ENCODE measurements at places on chromosomes 6 and 20. TPM values are rescaled to one million over a fixed set of nuclear protein-coding genes. Genes with fewer than 3 reads are reported as not detected.

The ASIP gene
- not detected for total RNA-seq

The ANKRD6 gene
- 3.2 TPM for total RNA-seq

The RBM12 gene
- total RNA-seq, result 62.3 TPM

The RBBP8NL gene
- total RNA-seq, result not detected

The ZNF165 gene
- total RNA-seq, result 1.2 TPM

The UST gene
- 11.7 TPM for total RNA-seq

The CYB5R4 gene
- 24.6 TPM for total RNA-seq

The CST5 gene
- not detected for total RNA-seq

The L3MBTL1 gene
- 1.1 TPM for total RNA-seq

The DSP gene
- 0.02 TPM for total RNA-seq

The TRIM31 gene
- total RNA-seq, result 0.12 TPM

The ADGRB3 gene
- total RNA-seq, result 1.1 TPM

The PXDC1 gene
- total RNA-seq, result 21.3 TPM

The TRIM10 gene
- not detected for total RNA-seq

The NHLRC1 gene
- 0.04 TPM for total RNA-seq

The TASP1 gene
- total RNA-seq, result 10.8 TPM

The NEU1 gene
- 91.5 TPM for total RNA-seq

The DOK5 gene
- total RNA-seq, result not detected

The GPX6 gene
- not detected for total RNA-seq

The ANGPT4 gene
- total RNA-seq, result 1.3 TPM

The CLVS2 gene
- not detected for total RNA-seq

The PACRG gene
- total RNA-seq, result not detected

The PRR18 gene
- not detected for total RNA-seq

The SDC4 gene
- total RNA-seq, result 88.4 TPM

The IP6K3 gene
- total RNA-seq, result 0.06 TPM

The SLC9A8 gene
- 4.9 TPM for total RNA-seq

The CALHM4 gene
- total RNA-seq, result 0.39 TPM

The RSPH3 gene
- 1.3 TPM for total RNA-seq

The MRPL18 gene
- 120 TPM for total RNA-seq

The LIME1 gene
- 0.27 TPM for total RNA-seq

The ERVFRD-1 gene
- total RNA-seq, result not detected

The ISM1 gene
- total RNA-seq, result 0.47 TPM

The BPI gene
- 0.10 TPM for total RNA-seq

The GSTA2 gene
- total RNA-seq, result 0.37 TPM

The LCA5 gene
- total RNA-seq, result 1.3 TPM

The TMEM74B gene
- not detected for total RNA-seq

The GRM4 gene
- not detected for total RNA-seq

The NELFCD gene
- 44.2 TPM for total RNA-seq

The PRSS35 gene
- not detected for total RNA-seq

The EYA4 gene
- total RNA-seq, result 33.7 TPM

The CENPW gene
- total RNA-seq, result 21.8 TPM

The VWA7 gene
- total RNA-seq, result 2.2 TPM

The CST4 gene
- total RNA-seq, result not detected

The SYTL3 gene
- total RNA-seq, result 1.0 TPM

The ARMC2 gene
- 0.33 TPM for total RNA-seq

The MROH8 gene
- 0.72 TPM for total RNA-seq

The SNAP91 gene
- total RNA-seq, result 0.43 TPM

The SLC26A8 gene
- not detected for total RNA-seq
